Fibroblast of lung (primary cell): ENCODE measurements at places on chromosomes 5 and 9.

- peaks cover 4% of the 10 kb centered on the region for H3K27me3 ChIP-seq
- H3K4me1 ChIP-seq, result peaks cover 10% of the 10 kb centered on the region
- no peak overlapping the region for H3K27ac ChIP-seq
- no peak for DNase-seq
- H3K36me3 ChIP-seq, result no peaks in the 10 kb centered on the region
These were observed 150.8 kb downstream of the TTC39B start for GRCh38 chr9:15156241-15156640.

- H3K27me3 ChIP-seq, result no peaks in the 10 kb centered on the region
- no peak for DNase-seq
- H3K36me3 ChIP-seq, result no peaks in the 10 kb centered on the region
- H3K4me3 ChIP-seq, result no peak overlapping the region
- no peak overlapping the region for H3K27ac ChIP-seq
These were observed 113.0 kb downstream of the SMARCA2 start for GRCh38 chr9:2128141-2128540.

DNA sequence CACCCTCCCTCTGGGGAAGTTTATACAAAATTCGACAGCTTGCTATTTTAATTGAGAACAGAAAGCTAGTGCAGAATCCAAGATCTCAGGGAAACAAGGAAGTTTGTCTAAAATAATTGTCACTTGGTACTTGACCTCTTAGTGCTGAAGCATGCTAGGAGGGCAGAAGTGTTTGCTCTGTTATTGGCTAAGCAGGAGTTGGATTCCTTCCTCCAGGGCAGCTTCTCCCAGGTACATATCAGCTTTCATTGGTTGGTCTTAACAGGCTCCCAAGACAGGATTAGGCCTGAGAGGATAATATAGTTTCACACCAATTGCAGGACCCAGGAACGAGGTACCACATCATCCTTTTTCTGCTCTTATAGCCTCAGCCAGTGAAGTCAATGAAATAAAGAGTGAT is 432.8 kb downstream of the IRX1 start:
- no peaks in the 10 kb centered on the region for H3K27me3 ChIP-seq
- DNase-seq, result no peak
- H3K4me3 ChIP-seq, result no peak overlapping the region
- H3K36me3 ChIP-seq, result no peaks in the 10 kb centered on the region
- no peaks in the 10 kb centered on the region for H3K4me1 ChIP-seq

GRCh38 chr5:4777435-4777834 is 362.7 kb upstream of the ADAMTS16 start:
- no peaks in the 10 kb centered on the region for H3K27me3 ChIP-seq
- no peak overlapping the region for H3K27ac ChIP-seq
- no peak overlapping the region for H3K4me3 ChIP-seq
- no peaks in the 10 kb centered on the region for H3K4me1 ChIP-seq

DNA sequence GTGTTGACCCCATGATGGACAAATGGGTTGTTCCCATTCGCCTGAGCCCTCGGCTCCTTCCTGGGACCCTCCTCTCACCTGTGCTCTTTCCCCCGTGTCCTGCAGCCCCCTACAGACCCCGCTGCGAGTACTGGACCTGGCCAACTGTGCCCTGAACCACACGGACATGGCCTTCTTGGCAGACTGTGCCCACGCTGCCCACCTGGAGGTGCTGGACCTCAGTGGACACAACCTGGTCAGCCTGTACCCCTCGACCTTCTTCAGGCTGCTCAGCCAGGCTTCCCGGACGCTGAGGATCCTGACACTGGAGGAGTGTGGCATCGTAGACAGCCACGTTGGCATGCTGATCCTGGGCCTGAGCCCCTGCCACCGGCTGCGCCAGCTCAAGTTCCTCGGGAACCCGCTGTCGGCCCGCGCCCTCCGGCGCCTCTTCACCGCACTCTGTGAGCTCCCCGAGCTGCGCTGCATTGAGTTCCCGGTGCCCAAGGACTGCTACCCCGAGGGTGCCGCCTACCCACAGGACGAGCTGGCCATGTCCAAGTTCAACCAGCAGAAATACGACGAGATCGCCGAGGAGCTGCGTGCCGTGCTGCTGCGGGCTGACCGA is 3.4 kb downstream of the LRRC14B start:
- no peaks in the 10 kb centered on the region for H3K36me3 ChIP-seq
- no peak overlapping the region for H3K4me3 ChIP-seq
- peaks cover 4% of the 10 kb centered on the region for H3K27me3 ChIP-seq
- H3K4me1 ChIP-seq, result no peaks in the 10 kb centered on the region
- DNase-seq, result no peak

GRCh38 chr9:16726718-16727451 is 143.6 kb downstream of the BNC2 start:
- H3K27me3 ChIP-seq, result no peaks in the 10 kb centered on the region
- peak overlapping the region; percentile 71 for H3K4me3 ChIP-seq
- peak; percentile 88 for DNase-seq
- no peaks in the 10 kb centered on the region for H3K36me3 ChIP-seq

GRCh38 chr9:129613520-129614175 is 7.3 kb downstream of the C9orf50 start:
- no peak overlapping the region for H3K4me3 ChIP-seq
- DNase-seq, result no peak
- no peak overlapping the region for H3K27ac ChIP-seq
- no peaks in the 10 kb centered on the region for H3K36me3 ChIP-seq
- no peaks in the 10 kb centered on the region for H3K27me3 ChIP-seq
